ENCODE measurements at places on chromosomes 7 and 10.
A peak's percentile ranks its signal among the peaks of the same experiment; 100 is the strongest.

GRCh38 chr7:36100226-36100625, 52.8 kb upstream of the EEPD1 start:
- DNase-seq: no peak

- DNase-seq: no peak
Observed at GRCh38 chr10:110618230-110618610, 25.9 kb upstream of the RBM20 start.

GRCh38 chr10:102502337-102503151, at the start of gene ACTR1A:
TSS of gene ACTR1A (minus strand) at chr10:102502712. CDS start at chr10:102502647, 65 bp downstream.
- peak; percentile 92 for DNase-seq

DNA sequence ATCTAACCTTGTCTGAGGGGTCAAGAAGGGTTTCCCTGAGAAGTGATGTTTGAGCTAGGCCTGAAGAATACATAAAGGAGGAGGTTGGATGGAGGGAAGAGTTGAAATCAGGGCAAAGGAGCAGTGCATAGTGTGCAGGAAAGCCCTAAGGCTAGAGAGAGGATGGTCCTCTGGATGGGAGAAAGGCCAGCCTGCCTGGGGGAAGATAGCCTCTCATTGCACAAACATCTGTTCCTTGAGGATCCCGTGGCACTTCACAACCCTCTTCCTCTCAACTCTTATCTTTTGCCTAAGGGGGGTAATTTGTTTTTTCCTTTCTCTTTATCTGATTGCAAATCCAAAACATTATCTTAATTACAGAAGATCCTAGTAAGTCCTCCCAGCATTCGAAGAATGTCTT, 35.7 kb downstream of the STAMBPL1 start:
- DNase-seq: no peak

GRCh38 chr10:71368176-71368575, 28.5 kb upstream of the CDH23 start:
- no peak for DNase-seq
